ENCODE measurements at places on chromosomes 7 and 10.

DNA sequence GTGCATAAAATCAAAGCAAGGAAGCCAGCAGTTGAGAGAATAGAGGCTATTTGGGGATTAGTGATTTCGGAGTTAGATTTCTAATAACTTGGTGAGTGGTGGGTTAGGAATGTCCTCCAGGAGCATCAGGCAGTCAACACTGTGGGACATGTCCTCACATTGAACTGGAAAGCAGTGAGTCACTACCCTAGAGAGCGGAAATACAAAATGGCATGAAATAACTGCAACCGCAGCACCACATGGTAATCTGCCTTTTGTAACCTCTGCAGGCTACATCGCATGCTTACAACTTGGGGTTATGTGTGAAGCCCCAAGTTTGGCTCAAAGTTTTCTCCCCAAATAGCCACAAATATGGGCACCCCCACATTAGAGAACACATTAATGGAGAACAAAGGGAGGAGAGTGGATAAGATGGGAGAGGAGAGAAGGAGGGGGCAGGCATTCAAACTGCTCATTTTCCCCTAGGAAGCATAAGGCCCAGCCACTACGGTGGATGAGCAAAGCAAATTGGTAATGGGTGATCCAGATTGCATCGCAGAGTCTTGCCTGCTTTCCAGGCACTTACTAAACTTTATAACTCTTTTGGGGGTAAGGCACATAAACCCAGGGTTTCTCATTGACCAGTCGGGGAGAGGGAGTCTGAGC, 22.0 kb upstream of the SLF2 start:
- DNase-seq: no peak

GRCh38 chr7:149795126-149795525, 21.7 kb upstream of the ZNF467 start:
- no peak for DNase-seq

DNA sequence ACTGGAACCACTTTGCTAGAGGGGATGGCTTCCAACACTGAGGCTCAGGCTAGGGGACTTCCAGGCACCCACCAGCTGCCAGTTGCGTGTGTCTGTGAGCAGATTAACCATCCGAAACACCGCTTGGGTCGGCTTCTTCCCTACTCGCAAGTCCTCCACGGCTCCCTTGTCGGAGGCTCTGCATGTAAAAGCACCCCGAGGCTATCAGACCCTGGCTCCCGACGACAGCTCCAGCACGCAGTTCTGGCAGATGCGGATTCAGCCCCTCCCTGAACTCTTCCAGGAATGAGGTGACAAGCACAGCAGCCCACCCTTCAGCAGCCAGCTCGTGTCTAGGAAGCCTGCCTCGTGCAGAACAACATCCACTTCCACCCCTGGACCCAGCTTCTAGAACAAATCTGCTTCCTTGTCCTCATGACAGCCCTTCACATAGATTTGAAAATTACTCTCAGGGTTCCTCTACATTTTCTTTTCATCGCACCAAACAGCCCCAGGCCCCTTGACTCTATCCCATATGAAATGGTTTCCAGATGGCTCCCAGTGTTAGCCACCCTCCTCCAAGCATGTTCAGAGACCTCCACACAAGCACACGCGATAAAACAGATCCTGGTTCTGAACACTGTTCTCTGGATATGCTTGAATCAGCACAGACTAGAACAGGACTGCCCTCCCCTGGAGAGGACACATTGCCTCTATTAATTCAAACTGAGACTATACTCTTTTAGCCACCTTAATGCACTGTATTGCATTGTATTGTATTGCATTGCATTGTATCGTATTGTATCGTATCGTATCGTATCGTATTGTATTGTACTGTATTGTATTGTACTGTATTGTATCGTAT, 44.6 kb downstream of the SLIT1 start:
- no peak for DNase-seq

DNA sequence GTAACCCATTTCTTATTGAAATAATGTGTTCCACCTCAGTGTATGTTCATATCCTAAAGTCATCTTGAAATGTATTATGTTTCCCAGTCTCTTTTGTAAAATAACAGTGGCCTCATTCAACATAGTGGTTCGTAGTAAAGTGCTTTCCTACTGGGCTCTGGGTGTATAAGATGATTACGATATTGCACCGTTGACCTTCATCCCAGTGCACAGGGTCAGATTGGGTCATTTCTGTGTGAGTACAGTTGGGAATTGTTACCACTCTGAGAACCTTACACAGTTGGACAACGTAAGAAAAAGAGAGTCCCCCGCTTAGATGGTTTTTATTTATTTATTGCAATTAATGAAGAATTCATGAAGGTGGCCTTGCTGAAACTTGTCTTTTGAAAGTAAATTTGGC, 135.6 kb downstream of the CHN2 start:
- DNase-seq: no peak

- DNase-seq: no peak
Measured at GRCh38 chr7:26989897-26990670, 105.7 kb downstream of the HOXA1 start.

DNA sequence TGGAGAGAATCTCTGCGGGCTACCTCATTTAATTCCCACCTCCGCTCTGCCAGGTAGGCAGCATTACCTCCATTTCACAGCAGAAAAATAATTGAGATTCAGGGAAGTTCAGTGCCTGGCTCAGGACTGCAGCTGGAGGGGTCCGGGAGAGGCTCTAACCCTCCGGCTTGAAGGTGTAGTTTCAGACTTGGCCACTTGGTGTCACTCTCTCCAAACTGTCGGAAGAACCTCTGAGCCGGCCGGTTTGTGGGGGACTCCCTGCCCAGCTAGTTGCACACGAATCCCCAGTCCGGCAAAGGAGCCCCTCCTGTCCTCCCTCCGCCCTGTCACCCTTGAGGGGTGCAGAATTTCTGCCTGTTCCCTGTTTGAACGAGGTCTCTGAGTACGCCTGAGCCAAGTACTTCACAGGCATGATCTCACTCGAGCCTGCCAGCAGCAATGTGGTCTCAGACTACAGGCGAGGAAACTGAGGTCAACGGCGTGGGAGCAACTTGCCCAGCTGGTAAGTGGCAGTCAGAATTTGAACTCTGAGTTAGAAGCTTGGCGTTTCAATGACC, 144.7 kb upstream of the ZNF716 start:
- no peak for DNase-seq

Data from NCI-H1092 (cell line).